ENCODE measurements at places on chromosomes 6 and 20.
A peak's percentile ranks its signal among the peaks of the same experiment; 100 is the strongest.

- no peak for DNase-seq
Observed at GRCh38 chr20:6115221-6115895, 7.5 kb downstream of the FERMT1 start.

- no peak for DNase-seq
Observed at GRCh38 chr20:2767768-2768631, 32.4 kb downstream of the CPXM1 start.

DNA sequence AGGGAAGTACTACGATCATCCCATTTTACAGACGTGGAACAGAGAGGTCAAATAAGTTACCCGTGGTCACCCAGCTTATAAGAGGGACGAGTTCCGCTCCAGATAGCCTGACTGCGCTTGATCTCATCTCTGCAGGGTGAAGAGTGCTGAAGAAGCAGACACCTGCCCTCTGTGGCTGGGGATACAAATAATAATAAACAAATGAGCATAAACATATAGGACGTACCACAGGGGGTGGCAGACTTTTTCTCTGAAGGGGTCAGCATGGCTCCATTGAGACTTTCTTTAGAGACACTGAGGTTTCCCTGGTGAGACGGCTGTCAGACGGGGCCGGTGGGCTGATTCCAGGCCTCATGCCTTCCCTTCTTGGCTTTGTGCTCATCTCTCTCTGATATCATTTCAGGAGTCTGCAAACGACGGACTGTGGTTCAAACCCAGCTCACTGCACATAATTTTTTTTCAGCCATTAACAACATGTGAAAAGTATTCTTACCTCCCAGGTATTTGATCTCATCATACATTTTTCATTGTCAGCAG lies 47.1 kb downstream of the IRF4 start:
- no peak for DNase-seq

DNA sequence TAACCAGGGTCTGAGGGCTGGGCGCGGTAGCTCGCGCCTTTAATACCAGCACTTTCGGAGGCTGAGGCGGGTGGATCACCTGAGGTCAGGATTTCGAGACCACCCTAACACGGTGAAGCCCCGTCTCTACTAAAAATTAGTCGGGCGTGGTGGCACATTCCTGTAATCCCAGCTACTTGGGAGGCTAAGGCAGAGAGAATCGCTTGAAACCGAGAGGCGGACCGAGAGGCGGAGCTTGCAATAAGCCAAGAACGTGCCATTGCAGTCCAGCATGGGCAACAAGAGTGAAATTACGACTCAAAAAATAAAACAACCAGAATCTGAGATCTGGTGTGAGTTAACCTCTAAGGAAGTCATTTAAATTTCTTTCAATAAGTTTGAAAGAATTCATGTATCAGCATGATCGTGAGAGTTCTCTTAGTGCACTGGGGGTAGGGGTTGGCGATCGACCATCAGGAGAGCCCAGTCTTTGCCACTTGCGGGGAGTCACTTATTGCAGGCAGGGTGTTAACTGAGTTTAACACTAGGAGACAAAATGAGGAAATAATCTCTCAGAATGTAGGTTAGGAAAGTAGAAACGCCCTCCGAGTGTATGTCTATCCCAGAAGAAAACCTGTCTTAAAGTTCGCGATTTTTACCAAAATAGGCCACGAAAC lies 206.5 kb upstream of the ZNF184 start:
- peak; percentile 7 for DNase-seq

DNA sequence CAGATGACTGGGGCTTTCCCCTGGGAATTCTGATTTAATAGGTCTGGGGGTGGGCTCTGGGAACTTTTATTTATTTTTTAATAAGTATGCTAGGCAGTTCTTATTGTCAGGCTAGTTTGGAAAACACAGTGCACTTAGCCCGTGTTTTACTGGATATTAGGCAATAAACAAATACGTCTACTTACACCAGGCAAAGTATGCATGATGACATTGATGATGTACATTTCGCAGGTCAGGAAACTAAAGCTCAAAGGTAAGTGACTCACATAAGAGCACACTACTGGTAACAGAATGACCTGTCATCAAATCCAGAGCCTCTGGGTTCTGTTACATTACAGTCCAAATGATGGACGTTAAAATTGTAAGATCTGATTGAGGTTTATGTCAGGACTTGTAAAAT lies 144.4 kb upstream of the EXOC2 start:
- no peak for DNase-seq

DNA sequence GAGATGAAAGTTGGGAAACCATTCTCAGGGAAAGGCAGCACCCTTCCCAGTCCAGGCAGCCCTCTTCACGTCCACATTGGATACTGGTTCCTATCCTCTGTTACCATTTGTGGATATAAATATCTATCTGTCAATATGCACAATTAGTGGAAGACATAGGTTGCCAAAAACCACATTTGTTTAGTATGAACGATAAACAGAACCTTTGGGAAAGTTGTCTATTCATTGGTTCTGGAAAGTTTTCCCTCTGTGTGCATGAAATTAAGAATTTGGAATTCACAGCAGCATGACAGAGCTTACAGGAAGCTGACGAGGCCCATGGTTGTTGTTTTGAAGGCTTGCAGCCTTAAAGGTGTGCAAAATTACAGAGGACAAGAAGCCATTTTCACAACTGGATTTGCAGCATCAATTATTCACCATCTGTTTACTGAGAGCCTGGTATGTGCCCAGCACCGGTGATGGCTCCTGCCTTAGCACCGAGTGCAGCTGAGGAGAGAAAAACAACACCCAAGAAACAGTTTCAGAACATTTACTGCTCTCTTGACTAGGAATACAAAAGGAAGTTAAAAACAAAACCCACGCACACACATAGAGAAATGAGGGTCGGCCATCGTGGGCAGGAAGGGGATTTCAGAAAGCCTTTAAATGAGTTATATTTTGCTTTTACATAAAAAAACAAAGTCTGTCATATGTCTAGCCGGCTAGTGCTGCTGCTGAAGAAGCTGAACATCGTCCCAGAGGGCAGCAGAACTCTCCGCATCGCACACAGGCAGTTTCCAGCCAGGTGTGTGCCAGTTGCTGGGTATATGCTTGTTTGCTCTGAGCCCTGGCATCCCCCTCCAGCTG lies 319.6 kb downstream of the FARS2 start:
- DNase-seq: no peak

GRCh38 chr6:34159844-34160243 lies 14.0 kb upstream of the GRM4 start:
- no peak for DNase-seq

DNA sequence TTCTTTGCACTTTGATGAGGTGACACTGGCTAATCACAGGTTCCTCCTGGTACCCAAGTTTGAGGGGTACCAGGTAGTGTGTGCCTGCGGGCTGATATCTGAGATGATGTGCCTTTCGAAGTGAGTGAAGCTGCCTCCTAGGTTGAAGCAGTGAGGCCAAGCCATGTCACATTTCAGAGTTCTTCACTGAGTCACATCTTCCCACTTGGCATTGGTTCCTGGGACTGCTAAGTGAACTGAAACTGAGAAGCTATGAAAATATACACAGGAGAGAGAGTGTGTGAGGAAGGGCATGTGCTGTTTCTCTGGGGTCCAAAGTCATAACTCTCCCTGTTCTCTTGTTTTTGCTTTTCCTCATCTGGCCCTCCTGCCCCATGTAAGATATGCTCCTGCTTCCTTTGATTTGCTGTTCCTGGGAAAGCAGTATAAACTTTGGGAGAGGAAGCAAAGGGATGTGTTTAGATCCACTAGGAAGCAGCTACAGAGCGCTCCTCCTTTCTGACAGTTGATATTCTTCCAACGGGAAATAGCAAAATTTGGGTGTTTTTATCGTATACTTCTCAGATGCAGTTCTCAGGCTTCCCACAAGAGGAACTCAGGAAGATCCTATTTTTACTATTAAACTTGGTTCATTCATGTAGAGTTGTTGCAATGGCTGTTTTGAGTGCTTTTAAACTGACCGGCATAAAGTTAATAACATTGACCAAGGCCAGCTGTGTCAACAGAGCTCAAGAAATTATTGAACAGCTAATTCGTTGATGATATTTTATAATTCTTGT lies 153.7 kb downstream of the MOXD1 start:
- no peak for DNase-seq

GRCh38 chr20:1357921-1358671 lies 29.2 kb upstream of the SDCBP2 start:
- DNase-seq: no peak

DNA sequence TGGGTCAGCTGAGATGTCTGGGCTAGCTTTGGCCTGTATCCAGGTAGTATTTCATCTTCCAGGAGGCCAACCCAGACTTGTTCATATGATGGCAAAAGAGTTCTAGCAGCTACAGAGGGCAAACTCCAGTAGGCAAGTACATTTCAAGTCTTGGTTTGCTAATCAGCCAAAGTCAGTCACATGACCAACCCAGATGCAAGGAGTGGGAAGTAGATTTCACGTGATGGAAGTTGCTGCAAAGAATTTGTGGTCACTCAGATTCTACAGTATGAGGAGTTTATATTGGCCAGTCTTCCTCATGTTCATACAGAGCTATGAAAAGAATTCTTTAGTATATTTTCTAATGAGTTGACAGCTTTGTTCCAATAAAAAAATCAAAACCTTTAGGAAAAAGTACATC lies 101.8 kb downstream of the PHACTR1 start:
- DNase-seq: peak; percentile 52

DNA sequence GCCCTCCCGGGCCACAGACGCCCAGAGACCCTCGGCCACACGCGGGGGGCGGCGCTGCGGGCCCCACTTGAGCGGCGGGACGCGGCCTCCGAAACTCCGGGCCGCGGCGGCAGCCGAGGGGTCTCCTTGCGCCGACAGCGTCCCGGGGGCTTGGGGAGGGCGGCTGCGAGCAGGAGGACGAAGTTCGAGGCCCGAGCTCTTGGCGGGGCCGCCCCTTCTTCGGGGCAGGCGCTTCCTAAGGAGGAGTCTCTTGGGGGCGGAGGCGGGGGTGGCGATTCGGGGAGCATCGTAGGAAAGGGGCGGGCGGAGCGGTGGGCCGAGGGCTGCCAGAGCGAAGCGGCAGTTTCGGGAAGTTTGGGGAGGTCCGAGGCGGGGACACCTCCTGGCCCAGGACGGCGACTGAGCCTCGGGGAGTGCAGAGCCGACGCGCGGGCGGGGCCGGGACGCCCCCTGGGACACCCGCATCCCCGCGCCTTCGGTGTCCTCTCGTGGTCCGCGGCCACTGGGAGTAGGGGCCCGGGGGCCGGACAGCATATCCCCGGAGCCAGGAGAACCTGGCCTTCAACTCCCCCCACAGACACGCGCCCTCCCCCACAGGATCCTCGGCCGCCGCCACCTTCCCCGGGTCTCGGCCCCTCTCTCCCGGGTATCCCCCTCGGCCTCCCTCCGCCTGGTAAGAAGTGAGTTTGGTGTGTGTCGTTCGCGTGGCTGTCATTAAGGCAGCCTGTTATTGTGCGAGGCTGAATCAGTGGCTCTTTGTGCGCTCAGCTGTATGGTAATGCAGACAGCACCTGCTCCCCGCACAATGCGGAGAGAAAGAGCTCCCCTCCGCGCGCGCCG lies 613 bp upstream of the DLL1 start:
- peak; percentile 69 for DNase-seq

- no peak for DNase-seq
Observed at GRCh38 chr6:136737374-136737844, 54.9 kb downstream of the MAP3K5 start.

DNA sequence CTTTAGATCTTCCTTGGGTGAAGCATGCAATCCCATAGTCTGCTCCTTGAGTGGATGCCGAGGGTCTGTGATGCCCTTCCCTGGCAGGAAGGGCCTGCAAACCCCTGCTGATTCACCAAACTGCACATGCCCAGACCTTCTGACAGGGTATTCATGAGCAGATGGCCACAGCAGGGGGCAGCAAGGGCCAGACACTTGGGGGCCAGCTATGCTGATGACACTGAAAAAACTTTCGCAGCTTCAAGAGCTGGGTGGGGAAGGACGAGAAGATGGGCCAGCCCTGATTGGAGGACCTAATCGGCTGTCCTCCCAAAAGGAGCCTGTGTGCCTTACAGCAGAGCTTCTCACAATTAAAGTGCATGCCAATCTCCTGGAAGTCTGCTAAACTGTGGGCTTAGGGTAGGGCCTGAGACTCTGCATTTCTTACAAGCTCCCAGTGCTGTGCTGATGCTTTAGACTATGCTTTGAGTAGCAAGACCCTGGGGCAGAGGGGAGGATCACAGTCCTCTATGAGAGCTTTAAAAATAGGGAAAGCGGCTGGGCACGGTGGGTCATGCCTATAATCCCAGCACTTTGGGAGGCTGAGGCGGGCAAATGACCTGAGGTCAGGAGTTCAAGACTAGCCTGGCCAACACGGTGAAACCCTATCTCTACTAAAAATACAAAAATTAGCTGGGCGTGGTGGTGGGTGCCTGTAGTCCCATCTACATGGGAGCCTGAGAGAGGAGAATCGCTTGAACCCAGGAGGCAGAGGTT lies 15.2 kb upstream of the GDAP1L1 start:
- DNase-seq: no peak

DNA sequence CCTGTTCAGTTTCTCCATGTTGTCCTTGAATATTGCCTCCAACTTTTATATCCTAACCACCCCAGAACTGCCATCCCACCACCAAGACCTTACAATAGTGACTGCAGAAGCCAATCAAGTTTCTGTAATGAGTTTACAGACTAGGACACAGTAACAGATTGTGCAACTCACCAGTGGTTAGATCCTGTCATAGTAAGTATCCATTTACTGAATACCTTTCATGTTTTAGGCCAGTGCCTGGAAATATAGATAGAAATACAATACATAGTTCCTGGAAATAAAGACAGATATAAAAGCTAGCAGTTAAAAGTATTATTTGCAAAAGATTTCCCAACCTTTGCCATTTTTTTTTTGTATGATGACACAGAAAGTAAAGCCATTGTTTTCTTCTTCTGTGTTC lies 471.8 kb upstream of the BTBD3 start:
- no peak for DNase-seq

DNA sequence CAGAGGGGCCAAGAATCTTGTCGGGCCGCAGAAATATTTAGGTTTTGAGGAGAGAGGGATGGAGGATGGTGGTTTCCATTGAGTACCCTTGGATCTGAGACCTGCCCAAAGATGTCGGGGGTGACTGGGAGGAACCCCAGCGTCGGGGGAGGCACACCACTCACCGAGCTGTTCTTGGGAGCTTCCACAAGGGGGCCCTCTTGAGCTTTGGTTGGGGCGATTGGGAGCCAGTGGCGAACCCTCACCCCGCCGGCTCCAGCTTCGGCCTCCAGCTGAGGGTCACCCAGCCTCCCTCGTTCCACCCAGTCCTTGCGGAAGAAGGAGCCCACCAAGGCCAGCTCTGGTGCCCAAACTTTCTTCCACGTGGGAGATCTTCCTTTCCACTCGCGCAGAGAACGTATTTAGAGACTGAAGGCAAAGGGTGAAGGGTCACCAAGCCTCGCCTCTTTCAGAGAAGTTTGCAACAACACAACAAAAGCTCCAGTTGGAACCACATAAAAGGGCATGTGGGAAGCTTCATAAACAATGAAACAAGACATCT lies 33.6 kb downstream of the APCDD1L start:
- peak; percentile 60 for DNase-seq

DNA sequence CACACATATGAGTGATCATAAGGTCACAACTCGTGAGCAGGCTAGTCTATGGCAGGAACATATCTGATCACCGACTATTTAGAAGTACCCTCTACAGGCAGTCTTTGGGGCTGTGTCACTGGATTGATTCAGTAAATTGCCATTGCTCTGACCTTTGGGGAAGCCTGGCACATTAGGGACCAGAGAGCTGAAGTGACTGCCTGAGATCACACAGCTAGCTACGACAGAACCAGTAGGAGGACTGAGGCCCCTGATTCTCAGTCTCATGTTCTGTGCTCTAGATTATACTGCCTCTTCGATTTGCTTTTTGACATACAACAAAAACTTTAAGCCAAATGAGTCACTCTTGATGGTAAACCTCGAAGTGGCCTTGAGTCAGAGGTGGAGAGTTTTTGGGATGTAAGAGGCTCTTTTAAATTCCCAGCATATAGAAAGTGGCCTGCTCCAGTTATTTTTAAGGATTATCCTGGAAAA lies 247.5 kb upstream of the SUPT3H start:
- no peak for DNase-seq
